ENCODE measurements at places on chromosomes 11 and 22. TPM values are rescaled to one million over a fixed set of nuclear protein-coding genes. Genes with fewer than 3 reads are reported as not detected.

GRCh38 chr22:48396785-48397530, 1430.7 kb downstream of the BRD1 start:
- DNase-seq = no peak

Gene TRIM66
- total RNA-seq = 5.1 TPM

DNA sequence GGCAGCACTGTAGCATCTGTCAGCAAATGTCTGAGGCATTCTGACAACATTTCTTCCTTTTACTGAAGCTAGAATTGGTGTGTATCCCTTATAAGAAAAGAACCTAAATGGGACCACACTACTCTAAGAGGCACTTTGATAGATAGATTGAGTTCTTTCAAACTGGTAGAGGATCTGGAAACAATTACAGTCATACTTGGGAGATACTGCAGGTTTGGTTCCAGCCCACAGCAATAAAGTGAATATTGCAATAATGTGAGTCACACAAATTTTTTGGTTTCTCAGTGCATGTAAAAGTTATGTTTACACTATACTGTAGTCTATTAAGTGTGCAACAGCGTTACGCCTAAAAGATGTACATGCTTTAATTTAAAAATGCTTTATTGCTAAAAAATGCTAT, 96.9 kb downstream of the SBF2 start:
- no peak for DNase-seq

Gene RAG2
- 0.30 TPM for total RNA-seq

GRCh38 chr11:62553080-62553838, 6.7 kb upstream of the AHNAK start:
- peak; percentile 95 for DNase-seq

Gene LMO1
- 3.6 TPM for total RNA-seq

GRCh38 chr11:117852309-117852708, 24.1 kb downstream of the FXYD6 start:
- no peak for DNase-seq

DNA sequence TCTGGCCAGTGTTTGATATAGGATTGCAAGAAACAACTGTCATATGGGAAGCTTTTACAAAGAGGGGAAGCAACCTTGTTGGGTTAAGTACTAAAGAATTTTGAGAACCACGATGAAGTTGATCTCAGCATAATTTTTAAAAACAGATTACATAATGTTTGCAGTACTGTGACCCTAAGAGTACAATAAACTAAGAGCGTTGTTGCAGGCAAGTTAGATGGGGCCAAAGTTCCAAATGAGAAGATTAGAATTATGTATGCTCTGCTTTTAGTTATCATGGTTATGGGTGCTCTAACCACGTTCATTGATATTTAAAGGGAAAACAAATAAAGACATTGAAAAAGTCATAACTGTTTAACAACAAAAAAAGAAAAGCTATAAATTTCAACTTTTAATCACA, 177.5 kb downstream of the CNTN5 start:
- DNase-seq = no peak

- no peak for DNase-seq
Measured at GRCh38 chr11:122076512-122077120, 39.4 kb downstream of the BLID start.

Gene NR1H3
- total RNA-seq = 34.4 TPM

GRCh38 chr11:120900643-120901042, 123.3 kb upstream of the TBCEL start:
- no peak for DNase-seq

- no peak for DNase-seq
Measured at GRCh38 chr11:112584672-112585071, 324.0 kb upstream of the PLET1 start.

Gene IRAG1
- 3.4 TPM for total RNA-seq

DNA sequence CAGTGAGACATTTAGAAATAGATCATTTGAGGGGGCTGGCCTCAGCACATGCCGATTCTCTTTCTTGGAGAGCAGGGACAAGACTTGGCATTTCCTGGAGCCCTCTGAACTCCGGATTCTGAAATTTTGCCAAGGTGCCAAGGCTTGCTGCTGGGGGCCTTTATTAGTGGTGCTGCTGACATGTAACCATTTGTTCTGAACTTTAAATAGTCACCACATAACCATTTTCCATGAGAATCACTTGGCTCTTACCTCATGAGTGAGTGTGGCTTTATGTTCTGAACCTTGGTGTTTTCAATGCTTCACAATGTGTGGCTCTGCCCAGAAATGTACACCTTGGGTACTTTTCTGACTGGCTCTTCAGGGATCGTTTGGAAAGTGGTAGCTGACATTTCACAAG, 33.3 kb downstream of the SYT13 start:
- DNase-seq = no peak

GRCh38 chr11:116852261-116853031, 15.0 kb upstream of the APOA1 start:
- DNase-seq = no peak

Gene CRYBB3
- total RNA-seq = not detected

Gene ACRV1
- not detected for total RNA-seq

Gene DGCR6
- total RNA-seq = 3.2 TPM

Gene LTO1
- 11.6 TPM for total RNA-seq

GRCh38 chr22:30193031-30193775, 53.4 kb downstream of the LIF start:
- DNase-seq = no peak

Gene IL10RA
- total RNA-seq = 9.1 TPM

DNA sequence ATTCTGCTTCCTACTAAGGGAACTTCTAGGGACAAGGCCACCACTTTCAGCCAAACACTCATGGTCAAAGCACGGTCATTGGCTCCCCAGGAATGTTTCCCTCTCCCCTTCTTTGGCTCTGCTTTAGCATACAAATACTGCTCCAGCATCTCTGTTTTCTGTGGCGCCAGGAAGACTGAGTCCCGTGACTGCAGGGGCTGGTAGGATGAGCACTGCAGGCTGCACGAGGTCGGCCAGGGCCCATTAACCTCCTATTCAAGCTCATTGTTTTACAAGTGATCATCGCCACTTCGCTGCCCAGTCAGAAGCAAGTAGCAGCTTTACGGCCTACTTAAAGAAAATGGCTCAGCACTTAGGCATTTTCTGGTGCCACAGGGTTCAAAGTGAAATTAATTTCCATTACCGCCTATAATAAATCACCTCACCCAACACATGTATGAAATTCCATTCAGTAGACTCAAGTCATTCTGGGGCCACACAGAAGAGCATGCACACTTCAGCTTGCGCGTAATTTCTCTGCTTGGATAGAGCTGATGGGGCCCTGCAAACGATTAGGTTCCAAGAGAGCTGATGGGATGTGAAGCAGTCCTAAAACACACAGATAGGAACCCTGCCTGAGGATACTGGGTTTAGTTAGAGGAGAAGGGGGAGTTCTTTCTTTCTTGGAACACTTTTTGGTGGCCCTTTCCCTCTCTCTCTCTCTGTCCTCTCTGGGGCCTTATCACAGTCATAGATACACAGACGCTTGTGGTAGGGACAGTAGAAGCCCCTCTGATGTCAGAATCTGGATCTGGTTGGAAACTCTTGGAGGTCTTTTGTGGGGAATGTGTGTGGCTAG, 173.7 kb downstream of the KIF18A start:
- no peak for DNase-seq

- no peak for DNase-seq
Measured at GRCh38 chr11:108895579-108896480, 231.0 kb downstream of the DDX10 start.

Gene CALCA
- not detected for total RNA-seq

GRCh38 chr22:32204856-32205722, at the start of gene RFPL2:
Gene RFPL2 (minus strand): TSS chr22:32205073. CDS start chr22:32202451, 2,622 bp downstream.
- DNase-seq = no peak

GRCh38 chr11:84408946-84409411, 1122.8 kb upstream of the CCDC90B start:
- no peak for DNase-seq

- no peak for DNase-seq
Measured at GRCh38 chr11:93560199-93560932, 17.2 kb upstream of the SMCO4 start.

Gene TMEM191B
- total RNA-seq = 0.59 TPM

DNA sequence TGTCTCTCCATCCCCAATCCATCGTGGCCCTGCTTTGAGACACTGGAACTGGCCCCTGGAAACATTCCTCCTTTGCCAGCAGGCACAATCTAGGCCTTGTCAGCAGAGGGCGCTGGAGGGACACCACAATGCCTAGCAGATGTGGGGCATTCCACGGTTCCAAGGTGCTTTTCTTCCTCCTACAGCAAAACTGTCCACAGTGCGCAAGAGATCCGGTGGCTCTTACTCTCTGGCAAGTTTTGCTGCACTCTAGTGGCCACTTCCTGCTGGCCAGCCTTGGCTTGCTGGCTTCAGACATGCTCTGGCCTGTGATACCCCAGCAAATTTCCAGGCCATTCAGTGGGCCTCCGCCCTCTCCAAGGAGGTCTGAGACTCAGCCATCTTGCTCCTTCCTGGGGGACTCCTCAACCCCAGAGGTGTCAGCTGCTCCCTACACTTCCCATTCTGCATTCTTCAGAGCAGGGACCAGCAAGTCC, 17.1 kb upstream of the RBM4B start:
- peak; percentile 34 for DNase-seq

DNA sequence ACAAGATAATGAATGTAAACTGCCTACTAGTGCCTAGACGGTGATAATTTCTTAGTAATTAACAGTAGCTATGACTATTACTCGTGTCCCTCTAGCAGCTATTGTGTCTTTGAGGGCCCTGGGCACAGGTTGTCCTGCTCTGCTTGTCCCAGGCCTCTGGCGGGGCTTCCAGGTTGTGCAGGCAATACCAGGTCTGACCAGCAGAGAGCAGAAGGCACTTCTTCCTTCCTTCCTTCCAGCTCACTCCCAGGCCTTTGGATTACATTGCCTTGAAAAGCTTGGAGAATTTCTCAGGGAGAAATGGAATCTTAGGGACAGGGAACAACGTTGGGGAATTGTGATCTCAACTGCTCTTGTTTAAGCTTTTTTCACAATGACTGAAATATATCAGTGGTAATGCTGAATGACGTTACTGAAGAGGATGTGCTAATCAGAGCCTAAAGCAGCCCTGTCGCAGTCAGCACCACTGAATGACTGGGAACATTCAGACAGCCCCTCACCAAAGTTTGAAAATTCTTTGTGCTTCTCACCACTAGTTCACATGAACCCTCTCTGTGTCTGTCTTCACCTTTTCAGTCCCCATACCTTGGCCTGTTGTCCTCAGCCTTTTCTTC, 8.4 kb upstream of the CCKBR start:
- DNase-seq = peak; percentile 53

Gene GDPD4
- 0.39 TPM for total RNA-seq

GRCh38 chr11:124955035-124955434, 1.0 kb downstream of the CCDC15 start:
- DNase-seq = no peak

GRCh38 chr11:66546966-66547661, 411 bp downstream of the ACTN3 start:
- DNase-seq = no peak

DNA sequence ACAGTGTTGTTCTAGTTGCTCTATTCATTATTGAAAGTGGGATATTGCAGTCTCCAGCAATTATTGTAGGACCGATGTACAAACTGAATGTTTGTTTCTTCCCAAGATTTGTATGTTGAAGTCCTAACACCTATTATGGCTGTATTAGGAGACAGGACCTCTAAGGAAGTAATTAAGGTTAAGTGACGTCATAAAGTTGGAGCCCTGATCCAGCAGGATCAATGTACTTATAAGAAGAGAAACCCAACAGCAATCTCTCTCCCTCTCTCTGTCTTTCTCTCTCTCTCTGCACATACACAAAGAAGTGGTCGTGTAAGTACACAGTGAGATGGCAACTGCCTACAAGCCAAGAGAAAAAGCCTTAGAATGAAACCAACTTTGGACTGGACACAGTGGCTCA, 16.1 kb upstream of the SLC35C1 start:
- no peak for DNase-seq

DNA sequence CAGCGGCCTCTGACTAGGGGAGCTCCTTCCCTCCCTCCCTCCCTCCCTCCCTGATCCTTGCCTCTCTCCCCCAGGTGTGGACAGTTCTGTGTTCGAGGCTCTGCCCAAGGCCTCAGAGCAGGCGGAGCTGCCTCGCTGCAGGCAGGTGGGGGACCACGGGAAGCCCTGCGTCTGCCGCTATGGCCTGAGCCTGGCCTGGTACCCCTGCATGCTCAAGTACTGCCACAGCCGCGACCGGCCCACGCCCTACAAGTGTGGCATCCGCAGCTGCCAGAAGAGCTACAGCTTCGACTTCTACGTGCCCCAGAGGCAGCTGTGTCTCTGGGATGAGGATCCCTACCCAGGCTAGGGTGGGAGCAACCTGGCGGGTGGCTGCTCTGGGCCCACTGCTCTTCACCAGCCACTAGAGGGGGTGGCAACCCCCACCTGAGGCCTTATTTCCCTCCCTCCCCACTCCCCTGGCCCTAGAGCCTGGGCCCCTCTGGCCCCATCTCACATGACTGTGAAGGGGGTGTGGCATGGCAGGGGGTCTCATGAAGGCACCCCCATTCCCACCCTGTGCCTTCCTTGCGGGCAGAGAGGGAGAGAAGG, 11.1 kb upstream of the POU2F3 start:
- no peak for DNase-seq

GRCh38 chr22:36727110-36727509, 23.6 kb upstream of the CACNG2 start:
- no peak for DNase-seq

DNA sequence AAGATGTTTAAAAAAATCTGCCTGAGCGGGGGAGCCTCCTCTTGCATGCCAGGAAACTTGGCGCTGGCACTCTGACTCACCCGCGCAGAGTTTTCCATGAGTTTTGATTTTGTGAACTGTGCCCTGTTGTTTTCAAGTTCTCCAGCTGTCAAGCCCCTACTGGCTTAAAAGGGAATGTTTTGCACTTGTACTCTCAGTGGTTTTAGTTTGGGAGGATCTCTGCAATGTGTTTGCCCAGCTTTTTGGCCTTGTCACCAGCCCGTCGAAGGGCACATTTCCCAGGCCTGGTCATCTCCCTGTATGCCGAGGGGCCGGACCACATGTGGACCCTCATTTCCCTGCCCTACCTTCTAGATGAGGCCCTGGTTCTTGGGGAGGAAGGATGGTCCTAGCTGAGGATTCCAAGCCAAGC, 12.2 kb downstream of the MRGPRF start:
- peak; percentile 87 for DNase-seq

DNA sequence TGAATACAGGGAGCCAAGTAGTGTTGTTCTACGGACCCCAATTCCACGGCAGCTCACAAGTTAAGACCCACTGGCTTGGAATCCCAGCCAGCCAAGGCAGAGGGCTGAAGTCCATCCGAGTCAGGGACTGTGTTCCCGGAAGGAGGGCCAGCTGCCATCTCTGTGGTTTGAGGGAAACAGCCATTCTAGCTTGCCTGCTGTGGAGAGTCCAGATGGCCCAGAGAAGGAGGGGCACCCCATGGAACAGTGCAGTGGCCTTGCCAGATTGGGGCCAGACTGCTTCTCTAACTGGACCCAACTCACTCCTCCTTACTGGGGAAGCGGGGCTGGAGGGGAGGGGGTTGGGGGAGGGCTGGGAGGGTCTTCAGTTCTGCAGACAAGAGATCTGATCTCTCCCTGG, 156.4 kb downstream of the FAM181B start:
- no peak for DNase-seq

Gene ARHGAP20
- 7.6 TPM for total RNA-seq

All from skin of body (tissue), 3 donors.